ENCODE measurements at places on chromosomes 7 and 10.

- no peak for DNase-seq
Measured at GRCh38 chr10:66322777-66323176, 603.1 kb upstream of the LRRTM3 start.

GRCh38 chr10:5252177-5253037 lies 55.8 kb downstream of the AKR1C4 start:
- DNase-seq: no peak

DNA sequence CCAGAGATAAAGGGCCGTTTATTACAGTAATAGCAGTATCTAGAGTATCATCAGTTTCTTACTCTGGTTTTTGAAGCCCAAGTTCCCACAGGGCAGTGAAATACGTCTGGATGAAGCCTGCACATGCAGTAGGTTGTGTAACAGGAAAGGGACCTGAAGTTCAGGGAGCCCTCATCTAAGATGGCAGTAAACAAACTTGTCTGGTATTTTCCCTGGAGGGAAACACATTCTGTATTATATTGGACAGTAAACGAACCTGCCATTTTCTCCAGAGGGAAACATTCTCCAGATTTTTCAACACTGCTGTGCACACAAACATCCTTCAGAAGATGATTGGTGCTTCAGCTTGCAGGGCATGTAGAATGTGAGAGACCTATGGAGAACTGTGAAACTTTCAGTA lies 189.9 kb downstream of the TFEC start:
- DNase-seq: no peak

DNA sequence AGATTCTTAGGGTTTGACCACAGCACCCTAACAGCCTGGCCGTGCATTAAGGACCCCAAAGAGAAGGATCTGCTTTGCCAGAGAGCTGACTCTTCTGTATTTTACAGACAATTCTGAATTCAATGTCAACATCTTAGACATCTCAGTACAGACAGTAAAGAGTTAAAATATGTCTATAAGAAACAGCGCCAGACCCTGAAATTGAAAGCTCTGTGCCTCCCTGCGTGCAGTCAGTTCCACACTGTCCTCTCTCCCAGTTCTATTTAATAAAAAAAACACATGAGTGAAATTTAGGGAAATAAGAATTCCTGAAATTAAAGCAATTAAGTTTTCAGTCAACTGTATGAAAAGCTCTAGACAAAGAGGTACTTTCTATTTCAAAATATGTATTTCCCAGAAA lies 45.1 kb downstream of the MET start:
- no peak for DNase-seq

- DNase-seq: no peak
Measured at GRCh38 chr10:11881477-11882417, 58.6 kb downstream of the PROSER2 start.

DNA sequence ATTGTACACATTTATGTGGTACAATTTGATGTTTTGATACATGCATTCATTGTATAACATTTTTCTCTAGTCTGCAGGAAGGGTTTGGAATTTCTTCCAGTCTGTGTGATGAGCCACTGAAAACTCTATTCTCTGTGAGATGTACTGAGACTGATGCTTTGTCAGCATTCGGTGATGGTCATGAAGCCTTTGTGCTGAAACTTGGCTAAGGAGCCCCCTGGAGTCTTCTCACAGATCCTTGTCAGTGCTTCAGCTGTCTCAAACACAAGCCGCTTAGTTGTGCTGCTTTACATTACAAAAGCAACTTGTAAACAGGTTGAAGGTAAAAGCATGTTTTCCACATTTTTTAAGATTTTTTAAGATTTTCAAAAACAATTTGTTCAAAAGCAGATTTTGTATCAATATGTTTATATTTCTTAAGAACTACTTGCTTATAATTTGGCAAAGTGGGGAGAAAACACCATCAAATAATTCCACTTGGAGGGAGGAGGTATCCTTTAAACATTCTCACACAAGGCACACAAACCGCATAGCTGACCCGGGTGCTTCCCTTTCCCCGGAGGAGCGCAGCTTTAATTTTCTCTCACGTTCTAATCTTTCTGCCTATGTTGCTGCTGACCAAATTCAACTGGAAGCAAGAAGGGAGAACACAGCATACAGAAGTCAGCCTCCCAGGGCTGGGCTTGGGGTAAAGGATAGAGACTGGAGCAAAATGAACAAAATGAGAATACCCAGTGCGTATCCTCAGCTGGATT lies 249.8 kb upstream of the VSTM2A start:
- DNase-seq: no peak

- DNase-seq: no peak
Measured at GRCh38 chr7:117171106-117171505, 151.8 kb downstream of the WNT2 start.

- DNase-seq: no peak
Measured at GRCh38 chr7:103348452-103348851, 1.0 kb downstream of the PSMC2 start.

DNA sequence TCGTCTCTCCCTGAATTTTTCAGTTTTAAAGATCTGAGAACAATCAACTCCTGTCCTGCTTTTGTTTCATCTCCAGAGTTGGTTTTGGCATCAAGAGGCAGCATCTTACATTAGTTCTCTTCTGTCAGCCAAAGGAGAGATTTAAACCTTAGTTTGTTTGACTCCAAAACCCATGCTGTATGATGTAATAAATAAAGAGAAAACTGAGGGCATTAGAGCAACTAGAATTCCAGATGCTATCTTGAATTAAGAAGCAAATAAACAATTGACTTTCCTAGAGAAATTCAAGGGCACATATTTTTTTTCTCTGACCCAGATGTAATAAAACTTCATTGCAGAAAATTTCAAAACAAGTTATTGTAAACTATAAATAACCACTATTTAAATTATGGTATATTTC lies 54.4 kb downstream of the INHBA start:
- no peak for DNase-seq

GRCh38 chr7:52355053-52355452 lies 680.4 kb upstream of the POM121L12 start:
- DNase-seq: peak; percentile 31

- no peak for DNase-seq
Measured at GRCh38 chr10:13340068-13340467, 8.0 kb downstream of the SEPHS1 start.

DNA sequence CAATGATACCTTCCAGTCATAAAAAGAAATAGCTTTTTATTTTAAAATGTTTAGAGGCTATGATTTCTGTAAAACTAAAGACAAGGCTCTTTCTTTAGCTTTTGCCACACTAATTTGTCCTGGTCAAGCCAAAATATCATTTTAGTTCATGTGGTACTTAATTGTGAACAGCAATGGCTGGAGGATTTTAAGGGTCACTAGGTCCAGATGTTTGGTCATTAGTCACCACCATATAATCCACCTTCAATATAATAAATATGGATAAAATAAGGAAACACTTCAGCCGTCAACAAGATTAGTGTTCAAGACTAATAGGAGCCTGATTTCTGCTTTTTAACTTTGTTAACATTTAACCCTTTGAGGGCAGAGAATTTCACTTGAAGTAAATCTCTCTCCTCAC lies 50.0 kb upstream of the HGF start:
- DNase-seq: no peak

DNA sequence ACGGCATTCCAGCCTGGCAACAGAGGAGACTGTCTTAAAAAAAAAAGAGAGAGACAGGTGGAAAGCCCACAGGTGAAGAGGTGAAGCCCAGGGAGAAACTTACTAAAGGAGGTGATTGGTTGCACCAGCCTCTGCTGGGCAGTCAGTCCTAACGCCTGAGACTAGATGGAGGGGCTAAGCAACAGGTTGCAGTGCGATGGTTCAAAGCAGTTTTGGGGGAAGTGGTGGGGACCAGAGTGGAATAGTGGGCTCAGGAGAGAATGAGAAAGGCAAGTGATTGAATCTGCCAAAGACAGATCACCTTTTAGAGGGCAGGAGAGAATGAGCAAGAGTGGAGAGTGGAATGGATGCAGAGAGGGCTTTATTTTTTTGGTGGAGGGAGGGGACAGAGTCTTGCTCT lies 100.0 kb upstream of the KCTD7 start:
- DNase-seq: no peak
